ENCODE measurements at places on chromosomes 6 and 20. TPM values are rescaled to one million over a fixed set of nuclear protein-coding genes. Genes with fewer than 3 reads are reported as not detected.

IL17F gene
- total RNA-seq, result 1.4 TPM

DNA sequence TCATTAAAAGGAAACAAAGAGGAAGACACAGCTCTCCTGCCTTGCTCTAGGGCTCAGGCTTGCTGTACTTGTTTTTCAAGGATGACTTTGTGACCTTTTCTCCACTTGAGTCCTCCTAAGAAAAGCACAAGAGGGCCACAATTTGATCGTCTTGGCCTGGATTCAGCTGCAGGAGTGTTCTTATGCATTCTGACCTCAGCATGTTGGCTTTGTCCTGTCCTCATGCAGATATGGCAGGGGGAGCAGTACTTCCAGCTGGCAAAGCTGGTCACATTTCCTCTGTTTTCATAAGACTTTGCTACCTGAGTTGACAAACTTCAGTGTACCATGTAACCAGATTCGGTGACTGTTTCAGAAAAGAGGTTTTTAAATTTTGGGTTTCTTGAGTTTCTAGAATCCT is 30.8 kb downstream of the KDM1B start:
- DNase-seq, result no peak

DNA sequence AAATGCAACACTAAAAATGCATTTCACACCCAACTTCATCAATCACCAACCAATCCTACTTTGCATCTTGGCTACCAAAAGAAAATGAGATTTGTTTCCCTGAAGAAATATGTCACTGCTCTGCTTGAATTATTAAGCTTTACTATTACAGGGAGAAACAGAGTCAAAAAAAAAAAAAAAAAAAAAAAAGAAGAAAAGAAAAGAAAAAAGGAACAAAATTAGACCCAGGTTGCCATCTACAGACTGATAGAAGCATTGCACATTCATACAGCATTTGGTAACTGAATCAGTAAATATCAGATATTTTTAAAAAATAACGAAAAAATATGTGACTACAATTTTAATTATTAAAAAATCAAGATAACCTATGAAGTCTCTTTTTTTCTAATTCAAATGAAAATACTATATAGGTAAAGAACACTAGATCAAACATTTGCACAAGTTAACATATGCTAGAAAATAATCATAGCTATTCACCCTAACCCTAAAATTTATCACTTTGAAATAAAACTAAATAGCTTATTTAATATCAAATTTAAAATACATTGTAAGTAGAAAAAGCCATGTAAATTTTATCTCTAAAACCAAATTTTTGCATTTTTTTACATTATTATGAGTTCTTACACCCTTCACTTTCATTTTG is 83.3 kb downstream of the DCDC2 start:
- DNase-seq, result no peak

SYNJ2 gene
- total RNA-seq, result 15.6 TPM

DNA sequence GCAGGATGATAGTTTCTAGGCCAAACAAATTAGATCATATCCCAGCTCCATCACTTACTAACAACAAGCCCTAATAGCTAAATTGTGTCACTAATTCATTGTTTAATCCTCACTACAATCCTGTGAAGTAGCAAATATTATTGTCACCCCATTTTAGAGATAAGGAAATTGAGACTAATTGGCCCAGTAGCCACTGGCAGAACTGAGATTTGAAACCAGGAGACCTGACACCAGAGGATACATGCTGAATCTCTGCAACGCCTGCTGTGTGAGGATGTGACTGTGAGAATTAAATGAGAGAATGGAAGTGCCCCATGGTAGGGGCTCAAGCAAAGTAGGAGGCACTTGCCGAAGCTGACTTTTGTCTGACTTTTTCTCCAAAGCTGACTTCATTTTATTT is 124.3 kb upstream of the CITED2 start:
- no peak for DNase-seq

DNA sequence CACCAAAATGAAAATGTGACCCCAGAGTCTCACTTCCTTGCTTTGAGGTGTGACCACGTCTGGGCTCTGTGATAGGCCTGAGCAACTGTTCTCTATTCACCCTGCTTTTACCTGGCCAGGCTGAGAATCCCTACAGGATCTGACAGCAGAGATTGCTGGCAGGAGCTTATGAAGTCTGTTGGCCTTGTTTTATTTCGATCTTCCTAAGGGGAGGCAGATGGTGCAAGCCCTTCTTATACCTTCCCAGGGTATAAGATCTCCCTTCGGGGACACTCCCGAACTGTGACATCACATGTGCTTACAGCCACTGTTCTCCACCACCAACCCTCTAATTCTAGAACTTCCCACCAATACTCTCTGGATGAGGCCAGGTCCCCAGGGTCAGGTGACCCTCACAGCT is 26.8 kb downstream of the MYT1 start:
- DNase-seq, result no peak

LCA5 gene
- 1.3 TPM for total RNA-seq

DNA sequence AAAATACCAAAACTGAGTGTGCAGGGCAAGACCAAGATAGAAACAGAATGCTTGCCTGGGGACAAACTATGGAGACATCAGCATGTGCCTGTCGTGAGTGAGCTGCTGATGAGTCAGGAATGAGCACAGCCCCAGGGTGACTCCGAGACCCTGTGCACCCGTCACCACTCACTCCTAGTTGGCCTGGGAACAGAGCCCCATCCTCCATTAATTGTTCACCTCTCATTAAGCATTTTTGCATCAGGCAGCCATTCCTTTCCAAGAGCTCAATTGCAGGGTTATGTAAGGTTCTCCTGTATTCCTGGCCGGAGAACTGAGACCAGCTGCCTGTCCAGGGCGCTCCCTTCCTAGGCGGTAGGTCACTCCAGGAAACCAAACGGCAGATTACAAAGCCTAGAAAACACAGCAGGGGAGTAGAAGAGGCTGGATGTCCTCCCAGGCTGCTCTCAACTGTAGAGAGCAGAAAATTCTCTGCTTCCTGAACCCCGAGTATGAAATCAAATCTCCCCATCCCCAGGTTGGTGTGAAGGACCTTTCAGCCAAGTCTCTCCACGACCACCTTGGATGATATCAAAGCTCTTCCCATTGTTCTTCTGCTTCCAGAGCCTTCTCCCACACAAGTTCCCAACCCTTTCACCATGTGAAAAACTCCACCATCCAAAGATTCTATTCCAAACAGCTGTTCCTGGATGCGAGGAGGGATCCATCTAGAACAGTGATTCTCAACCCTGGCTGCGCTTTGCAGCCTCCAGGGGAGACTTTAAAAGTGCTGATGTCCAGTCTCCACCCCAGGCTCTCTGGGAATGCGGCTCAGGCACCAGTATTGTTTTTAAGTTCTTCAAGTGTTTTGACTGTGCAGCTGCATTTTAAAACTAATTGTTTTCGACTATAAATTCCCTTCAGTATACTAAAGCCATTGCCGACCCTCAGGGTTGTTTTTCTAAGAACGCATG is 532.6 kb upstream of the JARID2 start:
- DNase-seq, result no peak

MMP24 gene
- total RNA-seq, result 0.08 TPM

COL19A1 gene
- total RNA-seq, result not detected

DNA sequence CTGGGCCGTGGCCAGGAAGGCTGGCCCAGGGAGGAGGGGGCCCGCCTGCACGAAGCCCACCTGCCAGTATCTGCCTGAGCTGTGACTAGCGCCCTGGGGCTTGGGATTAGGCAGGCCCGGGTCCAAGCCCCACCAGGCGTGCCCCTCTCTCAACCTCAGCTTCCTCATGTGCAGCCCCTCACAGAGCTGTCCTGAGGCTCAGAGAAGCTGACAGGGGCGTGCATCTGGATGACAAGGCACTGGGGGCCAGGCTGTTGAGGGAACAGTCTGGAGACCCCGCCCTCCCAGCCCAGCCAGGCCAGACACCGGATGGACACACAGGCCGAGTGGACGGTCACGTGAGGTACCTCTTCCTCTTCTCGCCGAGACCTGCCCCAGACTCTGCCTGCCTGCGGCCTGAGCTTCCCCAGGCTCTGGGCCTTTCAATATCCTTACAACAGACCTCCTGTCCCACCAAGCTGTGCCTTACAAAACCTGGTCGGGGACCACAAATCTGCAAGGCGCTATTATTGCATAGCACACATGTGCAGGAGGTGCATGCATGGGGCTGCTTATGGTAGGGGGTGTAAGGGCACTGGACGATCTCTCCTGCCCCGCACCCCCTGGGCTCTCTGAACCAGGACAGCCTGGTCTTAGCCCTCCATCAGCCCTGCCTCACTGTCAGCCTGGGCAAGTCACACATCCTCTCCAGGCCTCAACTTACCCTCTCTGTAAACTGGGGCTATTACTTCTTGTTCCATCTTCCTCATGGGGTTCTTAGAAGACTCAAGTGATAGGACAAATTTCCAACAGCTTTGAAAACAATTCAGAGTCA is 20.0 kb downstream of the NOL4L start:
- no peak for DNase-seq

NEURL2 gene
- 6.2 TPM for total RNA-seq

GRCh38 chr20:29408034-29408695 is 1849.3 kb upstream of the DEFB115 start:
- no peak for DNase-seq

DNA sequence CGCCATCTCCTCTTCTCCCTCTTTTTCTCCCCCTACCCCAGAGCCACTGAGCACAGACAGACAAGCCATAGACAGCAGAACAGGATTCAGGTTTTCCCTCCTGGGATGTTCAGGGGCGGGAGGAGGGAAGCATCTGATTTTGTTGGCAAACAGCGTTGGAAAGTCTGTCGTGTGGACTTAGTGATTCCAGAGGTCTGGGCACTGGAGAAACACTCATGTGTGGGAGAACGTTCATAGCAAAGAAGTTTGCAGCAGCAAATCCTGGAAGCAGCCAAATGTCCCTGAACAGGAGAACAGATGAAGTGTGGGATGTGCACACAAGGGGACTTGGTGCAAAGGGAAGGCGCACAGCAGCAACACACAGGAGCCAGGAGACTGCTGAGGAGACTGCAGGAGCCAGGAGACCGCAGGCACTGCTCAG is 264.1 kb upstream of the CDYL start:
- no peak for DNase-seq

GRCh38 chr6:55023230-55023629 is 151.1 kb upstream of the HCRTR2 start:
- no peak for DNase-seq

DNA sequence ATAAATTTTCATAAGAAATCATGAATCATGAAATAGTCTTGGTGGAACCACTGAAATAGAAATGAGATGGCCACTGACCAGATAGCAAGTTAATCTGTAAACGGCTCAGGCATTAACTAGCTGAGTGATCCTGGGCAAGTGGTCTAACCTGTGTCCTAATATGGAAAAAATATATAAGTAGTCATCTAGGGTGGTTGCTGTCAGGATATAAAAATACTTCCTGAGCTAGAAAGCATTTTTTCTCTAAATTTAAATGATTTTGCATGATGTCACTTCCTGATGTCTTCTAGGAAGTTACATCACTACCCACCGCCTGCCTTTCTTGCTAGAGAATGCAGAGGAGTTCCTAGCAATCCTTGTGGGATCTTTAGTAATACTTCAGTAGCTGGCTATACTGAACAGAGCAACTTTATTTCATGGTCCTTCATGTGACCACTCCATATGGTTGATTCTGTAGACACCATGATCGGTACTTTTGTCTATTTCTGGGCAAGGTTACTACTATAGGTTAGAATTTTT is 228.1 kb upstream of the CEP162 start:
- DNase-seq, result no peak

MRPL2 gene
- 23.3 TPM for total RNA-seq

NNAT gene
- total RNA-seq, result 0.76 TPM

CD40 gene
- 6.1 TPM for total RNA-seq

DNA sequence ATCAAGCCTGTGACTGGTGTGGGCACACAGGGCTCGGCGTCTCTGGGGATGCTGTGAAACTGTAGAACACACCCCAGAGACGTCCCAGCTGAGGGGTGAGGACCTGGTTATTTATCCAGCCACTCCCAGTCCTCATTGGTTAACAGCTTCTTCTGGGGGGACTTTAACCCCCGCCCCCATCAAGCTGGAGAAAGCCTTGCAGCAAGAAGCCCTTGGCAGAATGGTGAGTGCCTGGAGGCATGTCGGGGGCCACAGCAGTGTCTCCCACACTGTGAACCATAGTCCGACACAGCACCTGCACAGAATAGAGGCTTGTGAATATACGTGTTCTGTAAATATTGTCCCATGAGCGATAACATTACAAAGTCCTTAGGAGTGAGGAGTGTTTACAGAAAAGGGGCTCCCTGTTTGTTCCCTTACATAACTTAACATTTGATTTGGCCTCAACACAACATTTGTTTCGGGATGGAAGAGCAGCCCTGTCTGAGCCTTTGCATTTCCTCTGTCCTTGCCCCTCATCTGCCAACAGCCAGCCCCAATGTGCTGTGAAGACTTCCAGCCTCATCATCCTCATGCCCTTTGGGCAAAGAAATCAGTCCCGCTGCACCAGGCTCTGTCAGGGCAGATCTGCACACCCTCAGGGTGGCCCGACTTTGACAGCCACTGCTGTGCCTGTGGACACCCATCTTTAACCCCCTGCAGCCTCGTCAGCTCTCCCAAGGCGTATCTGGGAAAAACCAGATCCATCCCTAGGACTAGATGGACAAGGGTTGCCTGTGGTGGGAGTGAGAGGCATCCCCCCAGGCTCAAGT is 2.2 kb upstream of the RRBP1 start:
- DNase-seq, result no peak

PSORS1C1 gene
- 1.3 TPM for total RNA-seq

GRCh38 chr6:168129292-168130167 is 50.5 kb upstream of the FRMD1 start:
- no peak for DNase-seq

GRCh38 chr20:15702161-15702560 is 871.1 kb downstream of the KIF16B start:
- DNase-seq, result no peak

DNA sequence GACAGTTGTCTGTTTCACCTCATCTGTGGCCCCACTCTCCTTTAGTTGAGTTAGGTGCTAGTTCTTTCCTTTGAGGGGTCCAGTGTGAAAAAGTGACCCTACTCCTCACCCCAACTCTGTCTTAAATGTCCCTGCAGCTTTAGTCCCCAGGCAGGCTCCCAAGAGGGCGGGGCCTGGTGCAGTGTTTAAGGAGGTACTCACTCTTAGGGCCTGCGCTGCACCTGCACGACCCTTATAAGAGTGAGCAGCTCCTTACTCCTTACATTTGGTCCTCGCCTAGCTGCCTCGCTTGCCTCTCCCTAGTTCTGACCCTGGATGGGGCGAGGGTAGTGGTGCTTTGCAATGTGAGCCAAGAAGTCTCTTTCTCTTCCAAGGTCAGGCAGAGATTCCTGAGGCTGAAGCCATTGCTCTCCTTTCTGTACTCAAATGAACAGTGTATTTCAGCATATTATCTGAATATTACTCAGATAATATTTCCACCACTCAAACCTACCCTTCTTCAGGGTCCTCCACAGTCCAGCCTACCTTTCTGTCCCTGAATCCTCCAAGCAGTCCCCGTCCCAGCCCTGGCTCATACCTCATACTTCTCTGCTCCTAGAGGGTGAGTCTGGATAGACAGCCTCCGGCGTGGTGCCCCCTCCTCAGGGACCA is 11.9 kb upstream of the VEGFA start:
- no peak for DNase-seq

ECT2L gene
- not detected for total RNA-seq

ADTRP gene
- total RNA-seq, result 0.79 TPM

- DNase-seq, result no peak
Observed at GRCh38 chr20:55348223-55348622, 657.1 kb downstream of the CBLN4 start.

GRCh38 chr6:94511502-94512088 is 1065.7 kb upstream of the MANEA start:
- no peak for DNase-seq

GRCh38 chr6:136236466-136237293 is 13.4 kb downstream of the MTFR2 start:
- DNase-seq, result no peak
